ENCODE measurements at places on chromosomes 13 and 19.

GRCh38 chr13:37617173-37617572, 18.6 kb upstream of the POSTN start:
- no peaks in the 10 kb centered on the region for H3K27me3 ChIP-seq
- H3K4me1 ChIP-seq: no peaks in the 10 kb centered on the region
- H3K4me3 ChIP-seq: no peak overlapping the region
- H3K36me3 ChIP-seq: no peaks in the 10 kb centered on the region
- DNase-seq: no peak
- no peak overlapping the region for H3K27ac ChIP-seq

DNA sequence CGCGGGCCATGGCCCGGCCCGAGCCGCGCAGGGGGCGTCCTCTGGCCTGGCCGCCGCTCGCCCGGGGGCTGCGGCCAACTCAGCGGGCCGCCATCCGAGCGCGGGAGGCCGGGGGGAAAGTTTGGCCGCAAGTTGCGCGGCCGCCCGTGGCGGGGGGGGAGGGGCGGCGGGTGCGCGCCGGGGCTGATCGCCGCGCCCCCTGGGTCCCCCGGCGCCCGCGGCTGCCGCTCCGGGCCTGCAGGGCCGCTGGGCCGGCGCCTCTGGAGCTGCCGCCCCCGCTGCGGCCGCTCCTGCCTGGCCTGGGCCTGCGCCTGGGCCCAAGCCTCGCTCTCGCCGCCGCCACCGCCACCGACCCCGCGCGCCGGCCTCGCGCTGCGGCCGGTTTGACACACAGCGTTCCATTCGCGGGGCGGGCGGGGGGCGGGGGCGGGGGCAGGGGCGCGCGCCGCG, at the start of gene NR2F6:
Gene NR2F6 (minus strand): TSS at position 385 of the 450 bp plus-strand sequence. CDS start 699 bp downstream, outside the sequence.
- no peaks in the 10 kb centered on the region for H3K27me3 ChIP-seq
- H3K4me3 ChIP-seq: peak within 1 kb of the TSS; percentile 97
- peaks cover 12% of the 10 kb centered on the region for H3K4me1 ChIP-seq
- no peaks in the 10 kb centered on the region for H3K36me3 ChIP-seq
- no peak within 1 kb of the TSS for H3K27ac ChIP-seq

GRCh38 chr13:88153353-88153752, 482.2 kb downstream of the SLITRK5 start:
- no peak overlapping the region for H3K27ac ChIP-seq
- H3K27me3 ChIP-seq: no peaks in the 10 kb centered on the region
- no peak overlapping the region for H3K4me3 ChIP-seq

GRCh38 chr13:90197722-90198121, 1149.8 kb upstream of the MIR17HG start:
- no peak overlapping the region for H3K4me3 ChIP-seq
- no peaks in the 10 kb centered on the region for H3K4me1 ChIP-seq
- no peak overlapping the region for H3K27ac ChIP-seq
- no peaks in the 10 kb centered on the region for H3K36me3 ChIP-seq
- DNase-seq: no peak

GRCh38 chr13:37594550-37594949, 4.0 kb downstream of the POSTN start:
- no peak overlapping the region for H3K27ac ChIP-seq
- no peaks in the 10 kb centered on the region for H3K36me3 ChIP-seq
- no peak for DNase-seq
- H3K4me1 ChIP-seq: no peaks in the 10 kb centered on the region

DNA sequence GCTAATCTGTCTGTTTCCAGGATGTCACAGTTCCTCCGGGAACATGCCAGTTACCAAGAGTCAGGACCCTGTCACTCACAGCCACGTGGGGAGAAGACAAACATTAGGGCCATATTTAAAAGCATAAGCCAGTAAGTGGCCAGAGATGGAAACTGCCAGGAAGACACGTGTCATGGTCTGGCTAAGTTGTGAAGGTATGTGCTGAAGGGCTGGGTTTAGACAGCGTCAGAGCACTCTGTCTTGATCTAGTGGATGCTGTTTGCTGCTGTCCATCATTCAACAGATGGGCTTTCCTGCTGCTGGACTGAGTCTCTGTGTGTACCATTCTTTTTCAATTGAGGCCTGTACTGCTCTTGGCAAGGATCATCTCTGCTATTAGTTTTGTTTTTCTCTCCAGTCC, 128.6 kb downstream of the HS6ST3 start:
- no peak overlapping the region for H3K4me3 ChIP-seq
- H3K4me1 ChIP-seq: no peaks in the 10 kb centered on the region
- DNase-seq: no peak
- no peaks in the 10 kb centered on the region for H3K36me3 ChIP-seq
- H3K27ac ChIP-seq: no peak overlapping the region

DNA sequence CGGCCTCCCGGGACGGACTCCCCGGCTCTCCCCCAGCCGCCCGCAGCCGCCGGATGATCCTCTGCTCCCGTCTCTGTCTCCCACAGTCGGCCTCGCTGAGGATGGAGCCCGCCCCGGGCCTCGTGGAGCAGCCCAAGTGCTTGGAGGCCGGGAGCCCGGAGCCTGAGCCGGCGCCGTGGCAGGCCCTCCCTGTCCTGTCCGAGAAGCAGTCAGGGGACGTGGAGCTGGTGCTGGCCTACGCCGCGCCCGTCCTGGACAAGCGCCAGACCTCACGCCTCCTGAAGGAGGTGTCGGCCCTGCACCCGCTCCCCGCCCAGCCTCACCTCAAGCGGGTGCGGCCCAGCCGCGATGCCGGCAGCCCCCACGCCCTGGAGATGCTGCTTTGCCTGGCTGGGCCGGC, 6.8 kb downstream of the ADAT3 start:
- H3K27me3 ChIP-seq: no peaks in the 10 kb centered on the region
- H3K4me1 ChIP-seq: no peaks in the 10 kb centered on the region
- H3K4me3 ChIP-seq: no peak overlapping the region
- H3K36me3 ChIP-seq: peaks cover 31% of the 10 kb centered on the region
- H3K27ac ChIP-seq: no peak overlapping the region

DNA sequence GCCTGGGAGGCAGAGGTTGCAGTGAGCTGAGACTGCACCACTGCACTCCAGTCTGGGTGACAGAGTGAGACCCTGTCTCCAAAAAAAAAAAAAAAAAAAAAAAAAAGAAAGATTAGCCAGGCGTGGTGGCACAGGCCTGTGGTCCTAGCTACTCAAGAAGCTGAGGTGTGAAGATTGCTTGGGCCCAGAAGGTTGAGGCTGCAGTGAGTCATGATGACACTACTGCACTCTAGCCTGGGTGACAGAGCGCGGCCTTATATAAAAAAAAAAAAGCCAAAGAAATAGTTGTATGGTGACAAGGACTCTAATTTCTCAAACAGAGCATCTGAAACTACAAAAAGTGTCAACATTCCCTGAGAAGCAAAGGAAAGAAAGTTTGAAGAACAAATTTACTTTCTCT, 3.4 kb downstream of the PBX4 start:
- H3K27ac ChIP-seq: no peak overlapping the region
- H3K36me3 ChIP-seq: no peaks in the 10 kb centered on the region
- H3K4me1 ChIP-seq: no peaks in the 10 kb centered on the region
- H3K27me3 ChIP-seq: no peaks in the 10 kb centered on the region

DNA sequence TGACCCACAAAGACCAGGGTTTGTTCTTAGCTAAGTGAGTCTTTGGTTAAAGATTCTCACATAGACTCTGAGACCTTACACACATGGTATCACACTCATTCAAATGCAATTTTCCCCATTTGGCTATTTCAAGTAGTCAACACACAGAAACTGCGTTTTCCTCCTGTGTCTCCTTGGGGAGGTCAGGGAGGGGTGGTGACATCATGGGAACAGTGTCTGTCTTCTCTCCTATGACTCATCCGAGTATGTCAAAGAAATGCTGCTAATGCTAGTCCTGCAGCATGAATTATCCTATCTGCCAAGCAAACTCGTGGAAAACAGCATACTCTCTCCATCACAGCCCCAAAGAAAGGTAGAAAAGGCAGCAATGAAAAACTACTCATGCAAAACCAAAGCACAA, 100.2 kb downstream of the ENOX1 start:
- no peaks in the 10 kb centered on the region for H3K36me3 ChIP-seq
- no peak overlapping the region for H3K27ac ChIP-seq

DNA sequence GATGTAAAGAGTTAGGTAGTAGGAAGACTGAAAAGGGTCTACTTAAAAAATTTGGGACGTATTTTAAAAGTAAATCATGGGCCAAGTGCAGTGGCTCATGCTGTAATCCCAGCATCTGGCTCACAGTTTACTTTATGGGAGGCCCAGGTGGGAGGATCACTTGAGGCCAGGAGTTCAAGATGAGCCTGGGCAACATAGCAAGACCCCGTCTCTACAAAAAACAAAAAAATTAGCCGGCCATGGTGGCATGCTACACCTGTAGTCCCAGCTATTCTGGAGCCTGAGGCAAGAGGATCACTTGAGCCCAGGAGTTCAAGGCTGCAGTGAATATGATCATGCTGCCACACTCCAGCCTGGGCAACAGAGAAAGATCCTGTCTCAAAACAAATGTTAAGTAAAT, 23.0 kb downstream of the UTP14C start:
- no peaks in the 10 kb centered on the region for H3K36me3 ChIP-seq
- H3K27ac ChIP-seq: no peak overlapping the region
- no peaks in the 10 kb centered on the region for H3K27me3 ChIP-seq

GRCh38 chr13:34777089-34777913, 164.8 kb upstream of the NBEA start:
- H3K4me1 ChIP-seq: no peaks in the 10 kb centered on the region
- H3K4me3 ChIP-seq: no peak overlapping the region
- H3K27ac ChIP-seq: no peak overlapping the region
- no peak for DNase-seq
- H3K36me3 ChIP-seq: no peaks in the 10 kb centered on the region
- H3K27me3 ChIP-seq: no peaks in the 10 kb centered on the region

- H3K4me3 ChIP-seq: no peak overlapping the region
- H3K36me3 ChIP-seq: no peaks in the 10 kb centered on the region
- no peaks in the 10 kb centered on the region for H3K27me3 ChIP-seq
- DNase-seq: no peak
- no peaks in the 10 kb centered on the region for H3K4me1 ChIP-seq
- H3K27ac ChIP-seq: no peak overlapping the region
Measured at GRCh38 chr19:33437393-33437820, 63.9 kb downstream of the CEBPG start.

DNA sequence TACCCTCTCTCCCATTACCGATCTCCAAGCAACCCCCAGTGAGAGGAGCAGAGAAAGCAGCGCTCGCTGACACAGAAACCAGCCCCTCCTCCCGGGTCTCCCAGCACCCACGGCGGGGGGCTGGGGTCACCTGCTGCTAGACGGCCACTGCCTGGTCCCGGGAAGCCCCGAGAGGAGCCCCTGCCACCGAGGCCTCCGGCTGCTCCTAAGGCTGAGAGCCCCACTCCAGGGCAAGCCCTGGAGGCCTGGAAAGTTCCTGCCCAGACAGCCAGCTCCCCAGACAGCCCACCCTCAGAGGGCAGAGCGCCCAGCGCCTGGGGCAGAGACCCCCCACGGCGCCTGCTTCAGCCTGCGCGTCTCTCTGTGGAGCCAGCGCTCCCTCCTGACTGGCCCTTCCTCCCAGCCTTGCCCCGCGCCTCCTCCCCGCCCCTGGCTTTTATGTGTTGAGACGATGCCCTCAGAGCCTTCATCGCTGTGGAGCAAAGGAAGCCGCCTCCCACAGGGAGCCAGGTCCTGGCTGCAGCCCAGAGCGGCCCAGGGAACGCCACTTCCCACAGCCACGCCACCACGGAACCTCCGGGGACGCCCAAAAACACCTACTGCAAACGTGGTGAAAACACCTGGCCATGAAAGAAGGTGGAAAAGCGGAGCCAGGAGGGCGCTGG, 51.1 kb downstream of the MLLT1 start:
- H3K27ac ChIP-seq: no peak overlapping the region
- no peaks in the 10 kb centered on the region for H3K27me3 ChIP-seq
- no peaks in the 10 kb centered on the region for H3K4me1 ChIP-seq
- peaks cover 29% of the 10 kb centered on the region for H3K36me3 ChIP-seq
- DNase-seq: no peak

DNA sequence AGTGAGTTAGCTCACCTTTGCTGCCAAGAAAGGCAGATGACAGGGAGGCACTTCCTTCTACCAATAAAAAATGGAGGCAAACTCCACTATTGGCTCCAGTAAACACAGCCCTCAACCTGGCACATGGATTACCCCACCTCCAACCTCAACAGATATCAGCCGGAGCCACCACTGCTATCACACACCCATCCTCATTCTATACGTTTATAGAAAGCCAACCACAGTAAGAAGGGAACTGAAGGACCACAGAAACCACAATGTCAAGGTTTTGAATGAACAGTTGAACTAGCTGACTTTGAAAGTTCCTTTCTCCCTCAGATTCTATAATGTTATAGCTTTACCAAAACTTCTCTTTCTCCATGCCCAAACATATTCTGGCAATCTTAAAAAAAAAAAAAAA, 526.2 kb downstream of the UQCRFS1 start:
- H3K27me3 ChIP-seq: no peaks in the 10 kb centered on the region
- no peaks in the 10 kb centered on the region for H3K36me3 ChIP-seq
- DNase-seq: no peak
- no peaks in the 10 kb centered on the region for H3K4me1 ChIP-seq

GRCh38 chr13:112154301-112155060, 87.5 kb downstream of the SOX1 start:
- no peaks in the 10 kb centered on the region for H3K27me3 ChIP-seq
- no peaks in the 10 kb centered on the region for H3K36me3 ChIP-seq
- peaks cover 4% of the 10 kb centered on the region for H3K4me1 ChIP-seq
- no peak overlapping the region for H3K4me3 ChIP-seq
- no peak for DNase-seq

GRCh38 chr13:37869756-37870488, at the start of gene TRPC4:
Gene TRPC4, minus strand, starts transcription at chr13:37869772. Its CDS starts 86,439 bp downstream, at chr13:37783333.
- DNase-seq: peak; percentile 41
- peak within 1 kb of the TSS; percentile 59 for H3K4me3 ChIP-seq
- H3K4me1 ChIP-seq: no peaks in the 10 kb centered on the region
- no peaks in the 10 kb centered on the region for H3K36me3 ChIP-seq
- H3K27me3 ChIP-seq: no peaks in the 10 kb centered on the region

DNA sequence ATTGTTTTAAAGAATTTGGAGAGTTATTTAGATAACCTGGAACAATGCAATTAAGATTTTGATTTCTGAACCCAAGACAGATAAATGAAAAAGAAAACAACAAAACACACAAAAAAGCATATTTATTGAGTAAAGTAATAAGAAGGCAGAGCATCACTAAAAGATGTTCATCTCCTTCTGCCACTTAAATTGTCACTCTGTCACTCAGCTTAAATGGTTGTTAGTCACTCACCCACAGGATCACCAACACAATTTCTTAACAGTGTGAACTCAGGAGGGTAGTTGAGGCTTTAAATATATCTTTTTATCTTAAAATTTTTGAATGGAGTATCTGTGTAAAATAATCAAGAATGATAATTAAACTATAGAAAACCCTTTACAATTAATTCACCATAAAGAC, 1215.5 kb upstream of the PCDH20 start:
- DNase-seq: no peak
- no peak overlapping the region for H3K4me3 ChIP-seq
- H3K4me1 ChIP-seq: no peaks in the 10 kb centered on the region
- no peak overlapping the region for H3K27ac ChIP-seq
- no peaks in the 10 kb centered on the region for H3K27me3 ChIP-seq
- no peaks in the 10 kb centered on the region for H3K36me3 ChIP-seq
